ENCODE measurements at places on chromosomes 4 and X. TPM values are rescaled to one million over a fixed set of nuclear protein-coding genes. Genes with fewer than 3 reads are reported as not detected.

- no peak for DNase-seq
Observed at GRCh38 chr4:155543126-155543765, 123.4 kb upstream of the GUCY1A1 start.

Gene KANTR
- total RNA-seq: 7.6 TPM

GRCh38 chrX:17735406-17735805, 1.9 kb upstream of the SCML1 start:
- no peak for DNase-seq

- DNase-seq: no peak
Observed at GRCh38 chr4:160370046-160370445, 1267.2 kb downstream of the RAPGEF2 start.

Gene SNCA
- 140 TPM for total RNA-seq

Gene NPY5R
- not detected for total RNA-seq

DNA sequence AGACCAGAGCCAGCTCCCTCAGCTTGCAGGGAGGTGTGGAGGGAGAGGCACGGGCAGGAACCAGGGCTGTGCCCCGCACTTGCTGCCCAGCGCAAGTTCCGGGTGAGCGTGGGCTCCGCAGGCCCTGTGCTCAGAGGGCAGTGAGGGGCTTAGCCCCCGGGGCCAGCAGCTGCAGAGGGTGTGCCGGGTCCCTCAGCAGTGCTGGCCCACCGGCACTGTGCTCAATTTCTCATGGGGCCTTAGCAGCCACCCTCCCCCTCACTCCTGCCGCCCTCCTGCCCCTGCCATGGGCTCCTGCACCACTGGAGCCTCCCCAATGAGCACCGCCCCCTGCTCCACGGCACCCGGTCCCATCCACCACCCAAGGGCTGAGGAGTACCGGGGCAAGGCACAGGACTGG, 104.6 kb upstream of the SRD5A3 start:
- DNase-seq: no peak

DNA sequence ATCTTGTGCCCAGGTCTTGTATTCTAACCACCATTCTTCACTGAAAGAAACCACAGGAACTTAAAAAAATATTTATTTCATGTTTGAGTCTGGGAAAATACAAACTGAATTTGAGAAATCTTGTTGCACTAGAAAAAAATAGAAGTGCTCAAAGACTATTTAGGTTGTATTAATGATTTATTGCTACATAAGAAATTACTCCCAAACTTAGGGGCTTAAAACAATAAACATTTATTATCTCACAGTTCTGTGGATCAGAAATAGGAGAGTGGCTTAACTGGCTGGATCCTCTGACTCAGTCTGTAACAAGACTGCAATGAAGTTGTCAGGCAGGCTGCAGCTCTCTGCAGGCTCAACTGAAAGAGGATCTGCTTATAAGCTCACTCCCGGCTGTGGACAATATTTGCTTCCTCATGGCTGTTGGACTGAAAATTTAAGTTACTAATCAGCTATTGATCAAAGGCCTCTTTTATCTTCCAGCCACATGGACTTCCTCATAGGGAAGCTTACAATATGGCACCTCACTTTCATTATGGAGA, 295.4 kb upstream of the FAM241A start:
- no peak for DNase-seq

DNA sequence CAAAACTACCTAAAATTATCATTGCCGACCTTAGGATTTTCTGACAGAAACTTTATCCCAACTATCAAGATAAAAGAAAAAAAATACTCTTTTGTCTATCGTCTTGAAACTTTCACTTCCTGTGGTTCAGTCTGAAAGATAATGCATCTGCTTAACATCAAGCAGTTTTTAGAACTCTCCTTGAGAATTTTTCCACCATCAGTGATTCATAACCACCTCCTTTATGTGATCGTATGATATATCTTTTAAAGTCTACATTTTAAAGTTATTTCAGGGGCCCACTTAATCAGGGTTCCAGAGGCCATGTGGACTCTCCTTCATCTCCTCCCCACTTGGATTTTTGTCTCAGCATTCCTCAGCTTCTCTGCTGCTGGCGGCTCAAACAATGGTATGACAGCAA, 272.8 kb upstream of the TENM3 start:
- DNase-seq: no peak

DNA sequence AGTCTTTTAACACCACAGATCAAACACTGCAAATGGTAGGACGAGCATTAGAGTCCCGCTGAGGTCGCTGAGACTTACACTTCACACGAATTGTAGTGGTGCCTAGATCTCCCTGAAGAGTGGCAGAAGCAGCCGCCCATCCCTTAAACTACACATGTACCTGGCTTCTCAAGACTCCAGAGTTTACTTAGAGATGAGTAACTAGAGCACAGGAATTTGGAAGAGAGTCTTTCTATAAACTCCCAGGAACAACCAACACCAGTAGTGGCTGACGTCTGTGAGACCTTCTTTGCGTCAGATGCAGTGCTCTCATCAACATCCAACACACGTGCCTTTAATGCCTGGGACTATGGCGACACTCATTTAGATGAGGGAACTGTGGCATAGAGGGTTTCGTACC, 12.6 kb downstream of the SORBS2 start:
- DNase-seq: no peak

DNA sequence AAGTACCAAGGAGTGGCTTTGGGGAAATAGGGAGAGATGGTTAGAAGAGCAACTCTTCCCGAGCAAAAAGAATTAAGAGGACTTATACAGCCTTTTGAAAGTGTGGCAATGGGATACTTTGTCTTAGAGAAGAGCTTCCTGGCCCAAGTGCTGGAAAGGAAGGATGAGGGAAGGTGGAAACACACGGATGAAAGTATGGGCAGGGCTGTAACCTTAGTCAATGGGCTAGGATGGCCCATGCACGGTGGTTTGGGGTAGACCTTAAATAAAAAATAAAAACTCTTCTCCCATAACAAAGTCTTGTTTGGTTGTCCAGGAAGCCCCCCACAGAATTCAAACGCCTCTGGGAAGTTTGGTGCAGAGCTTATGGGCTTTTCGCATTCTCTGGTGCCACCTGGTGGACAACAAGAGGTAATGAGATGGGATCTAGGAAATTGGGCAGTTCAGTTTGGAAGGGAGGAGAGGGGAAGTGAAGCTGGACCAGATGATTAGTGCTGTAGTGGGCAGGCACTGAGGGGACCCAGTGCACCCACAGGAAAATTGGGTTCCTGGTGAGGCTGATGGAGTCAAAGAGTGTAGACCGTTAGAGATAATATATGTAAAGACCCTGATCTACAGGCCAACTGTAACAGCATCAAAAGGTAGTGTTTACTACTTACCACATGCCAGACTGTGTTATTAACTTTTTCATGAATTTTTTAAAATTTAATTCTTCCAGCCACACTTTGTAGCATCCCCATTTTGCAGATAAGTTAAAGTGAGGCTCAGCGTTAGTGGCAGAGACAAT, 13.8 kb upstream of the ENOX2 start:
- DNase-seq: peak; percentile 69

Gene SLC7A11
- total RNA-seq: 16.5 TPM

Gene HPGD
- total RNA-seq: 0.19 TPM

Gene RNF175
- total RNA-seq: 0.37 TPM

GRCh38 chr4:6446538-6447451, 25.6 kb downstream of the PPP2R2C start:
- DNase-seq: peak; percentile 4

Gene DMRTC1
- total RNA-seq: not detected

DNA sequence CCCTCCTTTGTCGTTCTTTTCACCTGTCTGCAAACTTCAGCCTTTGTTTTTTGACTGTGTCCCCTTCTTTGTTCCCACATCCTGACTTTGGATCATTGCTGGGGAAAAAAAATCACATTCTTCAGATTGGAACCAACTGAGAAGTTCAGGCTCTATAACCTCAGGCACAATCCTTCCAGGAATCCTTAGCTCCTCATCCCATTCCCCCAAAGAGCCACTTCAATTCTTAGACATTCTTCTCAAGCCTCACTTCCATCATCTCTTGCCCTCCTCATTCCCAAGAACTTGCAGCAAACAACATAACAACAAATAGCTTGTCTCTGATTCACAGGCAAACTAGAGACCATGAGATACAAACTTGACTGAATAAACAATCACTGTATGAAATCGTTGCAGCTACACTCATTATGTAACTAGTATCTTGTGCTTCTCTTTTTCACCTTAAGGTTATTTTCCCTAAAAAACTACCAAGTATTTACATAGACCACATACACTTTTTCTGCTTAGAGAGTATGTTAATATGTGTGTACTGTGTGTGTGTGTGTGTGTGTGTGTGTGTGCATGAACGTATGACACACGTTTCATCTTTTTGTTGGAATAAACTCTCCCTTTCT, 26.4 kb upstream of the PGM2 start:
- DNase-seq: no peak

DNA sequence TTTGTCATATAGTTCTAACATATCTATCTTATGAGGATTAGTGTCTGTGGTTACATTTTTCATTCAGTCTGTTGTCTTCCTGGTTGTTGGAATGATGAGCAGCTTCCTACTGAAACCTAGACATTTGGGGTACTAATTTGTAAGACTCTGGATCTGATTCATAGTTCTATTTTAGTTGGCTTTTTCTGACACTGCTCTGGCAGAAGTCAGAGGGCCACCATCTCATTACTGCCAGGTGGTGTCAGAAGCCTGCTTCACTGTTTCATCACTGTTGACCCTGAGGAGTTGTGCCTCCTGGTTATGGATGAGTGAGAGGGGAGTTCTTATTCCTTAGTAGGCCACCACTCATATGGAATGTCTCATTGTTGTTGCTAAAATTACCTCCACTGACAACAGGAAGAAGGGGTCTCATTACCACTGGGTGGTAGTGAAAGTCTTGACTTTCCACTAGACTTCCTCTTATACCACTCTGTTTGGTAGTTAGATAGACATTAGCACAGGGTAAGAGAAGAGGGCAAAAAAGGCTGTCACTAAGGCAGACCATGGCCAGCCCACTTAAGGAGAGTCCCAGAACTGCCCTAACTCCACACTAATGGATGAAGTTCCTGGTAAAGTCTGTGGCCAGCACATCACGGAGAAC, 395.2 kb downstream of the SPOCK3 start:
- DNase-seq: no peak

Gene MTTP
- 0.23 TPM for total RNA-seq

DNA sequence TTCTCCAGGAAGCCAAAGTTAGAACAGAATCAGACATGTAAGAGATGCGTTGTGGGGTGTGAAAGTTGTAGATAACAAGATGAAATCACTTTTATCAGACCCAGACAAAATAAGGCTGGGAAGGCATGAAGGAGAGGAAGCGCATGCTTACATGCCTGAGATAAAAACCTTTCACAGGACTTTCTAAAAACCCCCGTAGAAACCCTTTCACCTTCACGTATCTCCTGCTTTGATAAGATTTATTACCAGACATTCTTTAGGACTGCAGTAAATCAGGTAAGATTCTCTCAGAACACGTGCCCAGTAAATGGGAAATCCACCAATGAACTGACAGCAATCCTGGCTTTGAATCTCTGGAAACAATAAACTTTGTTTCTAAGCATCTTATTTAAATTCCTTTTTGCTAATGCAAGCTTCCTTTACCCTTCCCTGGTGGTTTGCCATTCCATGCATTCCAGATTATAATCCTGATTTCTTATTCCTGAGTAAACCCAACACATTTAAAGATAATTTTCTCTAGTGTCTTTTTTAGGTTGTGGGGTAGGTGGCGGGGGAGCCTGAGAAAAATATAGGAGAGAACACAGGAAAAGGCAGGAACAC, 254.6 kb upstream of the LDB2 start:
- DNase-seq: no peak

Gene HTR2C
- total RNA-seq: not detected

- DNase-seq: no peak
Observed at GRCh38 chr4:138494116-138494515, 252.0 kb upstream of the SLC7A11 start.

Gene KIAA1210
- not detected for total RNA-seq

DNA sequence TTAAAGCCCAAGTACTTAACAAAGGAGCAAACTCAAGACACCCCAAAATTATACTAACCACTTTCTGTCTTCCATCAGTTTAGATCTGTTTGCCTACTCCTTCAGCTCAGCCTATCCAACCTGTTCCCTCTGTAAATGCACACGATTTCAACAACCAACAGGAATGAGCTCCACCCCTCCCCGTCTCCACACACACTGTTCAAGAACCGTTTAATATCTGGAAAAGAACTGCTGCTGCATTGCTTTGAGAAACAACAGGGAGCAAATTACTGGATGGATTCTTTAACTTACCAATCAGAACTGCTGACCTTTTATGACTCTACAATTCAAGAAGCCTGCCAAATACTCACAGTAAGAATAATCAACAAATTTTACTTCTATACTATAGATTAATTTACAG, 87.0 kb downstream of the FBXW7 start:
- no peak for DNase-seq

Gene FGFR3
- 1.4 TPM for total RNA-seq

Gene ATP7A
- 14.1 TPM for total RNA-seq

- no peak for DNase-seq
Observed at GRCh38 chrX:53305996-53306937, 24.9 kb upstream of the IQSEC2 start.

GRCh38 chrX:149984411-149984810, 46.1 kb upstream of the EOLA2 start:
- no peak for DNase-seq

GRCh38 chrX:129247642-129248041, 275.6 kb downstream of the SMARCA1 start:
- DNase-seq: no peak

DNA sequence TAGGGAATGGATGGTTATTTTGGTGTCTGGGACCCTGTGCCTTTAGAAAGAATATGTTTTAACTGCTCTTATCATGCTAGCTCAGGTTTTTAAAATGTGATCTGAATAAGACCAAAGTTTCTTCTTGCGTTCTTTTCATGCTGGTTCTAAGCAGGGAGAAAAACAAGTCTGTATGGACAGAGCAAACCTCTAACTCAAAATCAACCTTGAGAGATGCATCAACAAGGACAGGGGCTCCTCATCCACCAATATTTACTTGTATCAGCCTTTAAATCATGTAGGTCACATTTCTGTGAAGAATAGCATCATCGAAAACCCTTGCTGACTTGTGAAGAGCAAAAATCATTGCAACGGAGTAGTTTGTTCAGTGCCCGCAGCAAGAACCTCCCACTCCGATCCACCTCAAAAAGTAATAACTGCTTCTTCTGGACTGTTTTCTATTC, 1.2 kb downstream of the ATP10D start:
- DNase-seq: peak; percentile 12

- no peak for DNase-seq
Observed at GRCh38 chr4:7705062-7705461, 234.6 kb downstream of the AFAP1 start.

GRCh38 chrX:470686-471085, 84.0 kb upstream of the PPP2R3B start:
- no peak for DNase-seq

- DNase-seq: peak; percentile 46
Observed at GRCh38 chr4:158630893-158631292, 40.8 kb downstream of the C4orf46 start.

DNA sequence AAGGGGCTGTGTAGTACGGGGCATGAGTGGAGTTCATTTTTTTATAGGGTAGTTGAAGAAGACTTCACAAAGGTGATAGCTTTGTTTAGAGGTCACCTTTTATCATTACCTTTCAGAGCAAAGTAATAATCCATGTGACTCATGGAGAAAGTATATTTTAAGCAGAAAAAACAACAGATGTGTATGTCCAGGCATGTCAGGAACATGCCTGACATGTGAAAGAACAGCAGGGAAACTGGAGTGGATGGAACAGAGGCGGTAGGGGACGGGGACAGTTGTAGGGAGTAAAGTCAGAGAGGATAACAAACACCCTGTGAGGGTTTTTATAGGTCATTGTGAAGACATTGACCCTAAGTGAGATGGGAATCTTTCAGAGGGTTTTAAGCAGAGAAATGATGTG, 107.6 kb downstream of the USP9X start:
- no peak for DNase-seq
